ENCODE measurements at places on chromosomes 3 and 15.

- no peak for DNase-seq
Measured at GRCh38 chr15:90496791-90497190, 32.9 kb upstream of the CRTC3 start.

DNA sequence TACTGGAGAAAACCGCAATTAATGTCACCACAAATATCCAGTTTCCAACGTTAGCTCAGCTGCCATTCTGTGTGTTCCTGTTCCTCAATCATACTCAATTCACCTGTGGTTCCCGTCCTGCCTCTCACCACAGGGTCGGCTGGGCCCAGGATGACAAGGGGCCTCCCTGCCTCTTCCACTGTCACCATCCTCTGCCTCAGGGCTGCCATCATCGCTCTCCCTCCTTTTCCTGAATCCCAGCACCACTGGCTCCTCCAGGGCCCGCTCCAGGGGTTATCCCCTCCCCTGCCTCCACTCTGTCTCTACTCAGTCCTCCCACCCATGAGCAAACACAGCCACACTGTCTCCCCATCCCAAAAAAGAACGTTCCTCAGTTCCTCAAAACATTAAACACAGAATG is 170.9 kb upstream of the NSMCE3 start:
- DNase-seq, result no peak

GRCh38 chr3:15266510-15267376 is 60.7 kb downstream of the CAPN7 start:
- no peak for DNase-seq

DNA sequence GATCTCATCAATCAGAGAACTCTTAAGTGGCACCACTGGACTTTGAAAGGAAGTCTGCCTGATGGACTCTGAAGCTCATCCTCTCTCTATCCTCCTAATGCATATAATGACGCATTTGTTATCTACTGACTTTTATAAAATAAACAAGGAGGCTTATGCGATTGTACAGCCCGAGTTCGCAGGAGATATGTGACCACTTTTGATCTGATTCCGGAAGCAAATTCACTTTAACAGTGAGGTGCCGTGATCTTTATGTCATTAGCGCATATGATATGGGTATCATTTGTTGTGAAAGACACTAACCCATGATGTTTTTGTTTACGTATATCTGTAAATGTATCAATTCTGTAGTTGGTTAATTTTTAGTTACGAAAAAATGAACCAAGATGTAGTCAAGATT is 427 bp upstream of the RNF111 start:
- no peak for DNase-seq

- DNase-seq, result no peak
Measured at GRCh38 chr3:147395899-147396711, 10.2 kb downstream of the ZIC4 start.

DNA sequence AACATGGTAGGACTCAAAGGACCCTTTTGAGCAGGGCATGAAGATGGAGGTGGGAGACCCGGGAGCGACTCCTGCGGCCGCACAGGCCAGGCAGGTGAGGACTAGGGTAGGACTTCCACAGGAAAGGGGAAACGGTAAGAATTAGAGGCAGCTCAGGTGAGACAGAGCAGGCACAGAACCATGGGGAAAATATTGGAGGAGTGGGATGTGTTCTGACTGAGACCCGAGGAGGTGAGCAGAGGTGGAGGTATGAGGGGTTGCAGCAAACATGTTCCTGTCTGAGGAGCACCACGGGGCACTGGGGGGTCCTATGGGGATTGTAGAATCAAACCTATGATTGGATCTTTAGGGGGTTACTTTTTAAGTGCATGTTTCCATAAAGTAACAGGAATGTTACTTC is 1.4 kb upstream of the ISG20 start:
- DNase-seq, result no peak
